ENCODE measurements at places on chromosomes 12 and 14.

DNA sequence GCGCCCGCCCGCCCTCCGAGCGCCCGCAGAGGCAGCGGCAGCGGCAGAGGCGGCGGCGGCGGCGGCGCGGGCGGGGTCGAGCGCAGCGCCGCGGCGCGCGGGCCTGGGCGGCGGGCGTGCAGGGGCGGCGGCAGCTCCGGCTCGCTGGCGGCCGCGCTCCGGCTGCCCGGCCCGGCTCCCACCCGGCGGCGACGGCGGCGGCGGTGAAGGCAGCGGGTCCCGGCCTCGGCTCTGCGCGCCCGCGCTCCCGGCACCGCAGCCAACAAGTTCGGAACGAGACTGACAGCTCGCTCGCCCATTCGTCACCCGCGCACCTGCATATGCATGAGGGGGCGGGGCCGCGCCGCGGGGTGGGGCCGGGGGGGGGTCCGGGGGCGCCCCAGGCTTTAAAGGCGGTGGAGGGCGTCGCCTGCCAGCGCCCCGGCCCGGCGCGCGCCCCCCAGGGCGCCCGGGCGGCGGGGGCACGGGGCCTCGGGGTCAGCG, at the start of gene JAG2:
Gene JAG2 (minus strand): TSS at position 281 of the 483 bp plus-strand sequence. CDS start 356 bp downstream, outside the sequence.
- DNase-seq: peak; percentile 62

GRCh38 chr12:94245631-94246383, 97.4 kb downstream of the PLXNC1 start:
- DNase-seq: no peak

DNA sequence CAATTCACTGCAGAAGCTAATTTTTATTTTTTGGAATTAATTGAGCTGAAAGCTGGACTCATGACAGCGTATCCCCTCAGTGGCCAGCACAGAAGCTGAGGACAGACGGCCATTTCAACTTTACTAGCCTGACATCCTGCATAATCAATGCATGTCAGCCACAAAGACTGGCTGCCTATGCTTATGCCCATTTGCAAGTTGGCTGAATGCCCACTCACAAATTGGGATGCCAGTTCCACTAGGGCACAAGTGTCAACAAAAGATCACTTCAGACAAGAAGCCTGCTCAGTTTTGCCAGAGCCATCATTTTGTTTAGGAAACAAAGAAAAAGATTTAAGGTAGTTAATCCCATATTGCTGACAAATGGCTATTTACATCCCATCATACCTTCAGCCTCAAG, 417.6 kb downstream of the NOVA1 start:
- no peak for DNase-seq

DNA sequence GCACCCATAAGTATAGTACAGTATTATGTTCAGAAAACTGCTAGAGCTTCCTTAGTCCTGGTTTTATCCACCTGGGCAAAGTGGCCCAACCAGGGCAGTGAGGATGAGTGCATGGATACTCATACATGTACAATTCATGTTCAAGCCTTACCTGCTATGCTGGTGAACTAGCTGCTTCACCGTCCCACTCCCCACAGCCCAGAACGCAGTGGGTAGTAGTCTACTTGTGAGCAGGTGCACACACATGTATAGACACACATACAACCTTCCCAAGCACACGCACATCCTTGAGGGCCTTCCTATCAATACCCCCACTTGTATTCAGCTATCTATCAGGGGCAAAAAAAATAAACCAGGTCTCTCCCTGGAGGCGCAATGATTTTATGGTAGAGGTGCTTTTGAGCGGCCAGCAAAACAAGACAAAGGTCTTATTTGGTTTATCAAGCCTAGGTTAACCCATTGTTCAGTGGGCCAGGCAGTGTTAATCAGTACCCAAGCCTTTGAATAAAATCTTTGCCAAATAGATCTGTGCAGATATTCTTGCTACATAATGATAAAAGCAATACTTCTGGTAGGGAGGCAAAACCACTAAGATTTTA, 69.8 kb downstream of the ZFP36L1 start:
- no peak for DNase-seq

DNA sequence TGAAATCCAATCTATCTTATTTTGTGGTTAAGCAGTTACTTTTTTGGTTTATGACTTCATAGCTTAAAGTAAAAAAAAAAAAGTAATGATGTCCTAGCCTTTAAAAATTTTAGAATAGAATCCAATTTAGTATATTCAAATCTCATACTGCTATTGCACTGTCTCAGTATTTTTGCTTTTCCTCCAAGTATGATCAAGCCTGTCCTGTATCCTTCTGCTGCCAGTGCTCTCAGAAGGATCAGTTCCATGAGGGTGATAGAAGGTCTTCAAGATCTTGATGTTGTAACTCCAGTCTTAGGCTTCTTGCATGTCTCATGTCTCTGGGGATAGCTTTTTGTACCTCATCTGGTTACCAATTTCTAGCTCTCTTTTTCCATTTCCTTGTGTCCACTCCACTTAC, 324.2 kb upstream of the FAR2 start:
- no peak for DNase-seq

- no peak for DNase-seq
Measured at GRCh38 chr12:129827866-129828384, 75.9 kb downstream of the TMEM132D start.

DNA sequence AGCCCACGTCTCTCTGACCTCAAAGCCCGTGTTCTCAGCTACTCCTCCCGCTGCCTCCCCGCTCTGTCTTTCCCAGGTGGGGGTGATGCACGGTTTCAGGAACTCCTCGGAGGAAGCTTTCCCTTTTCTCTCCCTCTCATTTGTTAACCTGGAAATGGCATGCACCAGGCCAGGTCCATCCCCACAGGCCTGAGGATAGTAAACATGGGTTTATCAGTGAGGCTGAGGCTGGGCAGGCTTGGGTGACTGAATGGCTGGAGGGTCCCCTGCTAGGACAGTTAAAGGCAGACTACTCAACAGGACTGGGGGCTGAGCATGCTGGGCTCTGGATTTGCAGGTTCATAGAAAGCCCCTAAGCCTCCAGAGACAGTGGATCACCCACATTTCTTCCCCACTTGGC, 7.6 kb downstream of the WSCD2 start:
- DNase-seq: no peak

DNA sequence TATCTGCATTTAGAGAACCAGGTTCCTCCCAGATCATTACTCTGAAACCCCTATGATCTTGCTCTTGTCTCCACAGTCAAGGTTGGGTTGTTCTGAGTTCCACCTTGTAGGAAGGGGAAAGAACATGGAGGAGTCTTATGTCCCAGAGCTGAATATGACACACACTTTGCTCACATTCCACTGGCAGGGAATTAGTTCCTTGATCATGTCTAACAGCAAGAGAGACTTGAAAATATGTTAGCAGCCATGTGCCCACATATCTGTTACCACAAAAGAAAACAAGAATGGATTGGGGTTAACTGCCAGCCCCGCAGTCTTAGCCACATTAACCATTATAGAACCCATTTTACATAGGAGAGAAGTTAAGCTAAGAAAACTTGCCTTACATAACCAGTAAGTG, 71.1 kb upstream of the MDM1 start:
- DNase-seq: no peak

GRCh38 chr12:90226211-90226610, 517.6 kb upstream of the ATP2B1 start:
- DNase-seq: no peak

GRCh38 chr12:111248236-111249017, 120.5 kb downstream of the PHETA1 start:
- DNase-seq: no peak

GRCh38 chr12:90953956-90954421, 987 bp downstream of the CCER1 start:
- DNase-seq: peak; percentile 19

GRCh38 chr12:59940631-59941342, 345.0 kb downstream of the SLC16A7 start:
- DNase-seq: no peak

GRCh38 chr12:80050236-80050635, 49.1 kb upstream of the OTOGL start:
- DNase-seq: no peak

DNA sequence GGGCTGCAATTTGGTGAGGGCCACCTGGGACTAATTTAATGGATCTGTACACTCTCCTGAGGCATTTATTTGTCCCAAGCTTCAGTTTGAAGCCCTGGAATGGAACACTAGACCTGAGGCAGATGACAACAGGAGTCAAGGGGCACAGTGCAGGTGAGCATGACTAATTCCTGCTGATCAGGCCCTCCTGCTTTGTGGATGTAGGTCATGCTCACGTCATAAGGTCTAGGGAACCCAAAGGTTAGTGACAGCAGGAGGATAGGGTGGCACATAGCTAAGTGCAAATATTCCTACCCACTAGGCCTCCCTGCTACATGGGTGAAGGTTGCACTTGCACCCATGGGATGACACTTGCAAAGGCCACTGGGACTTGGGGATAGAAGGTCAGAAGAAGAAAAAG, 30.8 kb downstream of the SDR9C7 start:
- DNase-seq: no peak

GRCh38 chr12:11780521-11781101, 131.1 kb downstream of the ETV6 start:
- DNase-seq: no peak

- DNase-seq: no peak
Measured at GRCh38 chr14:52733824-52734223, 3.9 kb downstream of the STYX start.

DNA sequence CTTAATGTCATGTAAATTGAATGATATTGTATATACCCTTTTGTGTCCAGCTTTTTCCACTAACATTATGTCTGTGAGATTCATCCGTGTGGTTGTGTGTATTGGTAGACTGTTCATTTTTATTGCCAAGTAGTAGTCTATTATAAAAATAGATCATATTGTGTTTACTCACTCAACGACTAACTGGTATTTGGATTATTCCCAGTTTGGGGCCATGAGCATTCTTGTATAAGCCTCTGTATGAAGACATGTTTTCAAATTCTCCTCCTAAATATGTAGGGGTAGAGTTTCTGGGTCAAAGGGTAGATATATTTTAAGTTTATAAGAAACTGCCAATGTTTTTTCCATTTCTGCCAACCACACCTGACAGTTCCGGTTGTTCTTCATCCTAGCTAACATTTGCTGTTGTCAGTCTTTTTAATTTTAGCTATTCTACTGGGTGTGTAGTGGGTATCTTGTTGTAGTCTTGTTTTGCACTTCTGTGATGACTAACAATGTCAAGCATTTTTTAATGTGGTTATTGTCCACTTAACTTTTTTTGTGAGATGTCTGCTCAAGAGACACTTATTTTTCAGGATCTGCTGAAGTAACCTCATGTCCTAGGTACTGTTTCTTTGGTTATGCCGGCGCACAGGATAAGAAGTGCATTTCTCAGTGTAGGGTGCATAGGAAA, 93.2 kb downstream of the DACT1 start:
- no peak for DNase-seq

DNA sequence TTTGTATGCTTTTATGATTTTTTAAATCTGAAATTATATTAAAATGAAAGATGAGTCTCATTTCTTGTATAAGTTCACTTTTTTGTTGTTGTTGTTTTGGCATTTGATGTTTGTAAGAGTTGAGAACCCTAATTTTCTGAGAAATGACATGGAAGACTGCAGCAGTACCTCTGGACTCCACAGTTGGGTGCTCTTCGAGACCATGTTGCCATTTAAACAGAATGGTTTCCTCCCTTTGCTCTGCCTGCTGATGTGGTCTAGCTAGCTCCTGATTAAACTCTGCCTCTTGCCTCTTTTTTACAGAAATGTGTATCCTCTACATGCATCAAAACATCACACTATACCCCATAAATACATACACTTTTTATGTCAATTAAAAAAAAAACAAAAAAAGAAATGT, 5.8 kb upstream of the LTA4H start:
- no peak for DNase-seq

- no peak for DNase-seq
Measured at GRCh38 chr14:33393231-33393894, 454.7 kb downstream of the NPAS3 start.

GRCh38 chr12:72869024-72869423, 596.9 kb downstream of the TRHDE start:
- DNase-seq: no peak

GRCh38 chr12:59665701-59666100, 69.9 kb downstream of the SLC16A7 start:
- no peak for DNase-seq
